ENCODE measurements at places on chromosomes 4 and X. TPM values are rescaled to one million over a fixed set of nuclear protein-coding genes. Genes with fewer than 3 reads are reported as not detected.

- no peak for DNase-seq
Observed at GRCh38 chrX:25754399-25754798, 383.7 kb upstream of the MAGEB18 start.

GRCh38 chrX:10072786-10073568, 83.8 kb upstream of the CLCN4 start:
- no peak for DNase-seq

The SSX4 gene
- total RNA-seq = not detected

- peak; percentile 23 for DNase-seq
Observed at GRCh38 chrX:97895751-97896150, 1012.0 kb downstream of the RPA4 start.

The HSPA4L gene
- 10.7 TPM for total RNA-seq

DNA sequence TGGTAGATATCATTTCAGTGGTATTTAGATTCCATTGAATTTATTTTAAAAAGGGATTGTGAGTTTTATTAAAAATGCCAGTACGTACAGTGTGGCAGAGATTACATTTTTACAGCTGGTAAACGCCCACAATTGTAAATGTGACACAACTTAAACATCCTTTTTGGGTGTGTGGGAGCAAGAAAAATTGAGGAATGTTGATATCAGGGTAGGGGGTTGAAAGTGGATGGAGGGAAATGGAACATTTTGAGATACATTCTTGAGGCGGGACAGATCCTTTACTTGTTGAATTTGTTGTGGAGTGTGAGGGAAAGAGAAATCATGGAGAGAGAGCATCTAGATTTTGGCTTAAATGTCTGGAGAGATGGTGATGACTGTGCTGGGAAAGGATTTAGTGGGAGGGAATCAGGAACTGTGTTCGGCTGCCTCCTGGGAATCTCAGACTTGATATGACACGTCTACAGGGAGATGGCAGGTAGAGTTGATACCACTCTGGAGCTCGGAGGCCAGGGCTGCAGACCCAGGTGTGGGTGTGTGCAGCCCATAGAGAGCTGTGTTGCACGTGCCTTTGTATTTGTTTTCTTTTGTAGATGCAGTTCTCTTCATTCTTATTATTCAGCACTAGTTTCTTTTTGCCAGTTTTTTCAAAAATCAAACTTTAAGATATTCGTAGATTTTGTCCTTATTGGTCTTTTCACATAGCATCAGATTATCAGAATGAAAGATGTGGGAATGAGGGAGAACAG, 10.8 kb downstream of the TMEM131L start:
- no peak for DNase-seq

The TMSB15C gene
- total RNA-seq = 3.3 TPM

GRCh38 chr4:100805538-100805937, 287.7 kb upstream of the EMCN start:
- DNase-seq = no peak

The GPM6B gene
- 0.57 TPM for total RNA-seq

DNA sequence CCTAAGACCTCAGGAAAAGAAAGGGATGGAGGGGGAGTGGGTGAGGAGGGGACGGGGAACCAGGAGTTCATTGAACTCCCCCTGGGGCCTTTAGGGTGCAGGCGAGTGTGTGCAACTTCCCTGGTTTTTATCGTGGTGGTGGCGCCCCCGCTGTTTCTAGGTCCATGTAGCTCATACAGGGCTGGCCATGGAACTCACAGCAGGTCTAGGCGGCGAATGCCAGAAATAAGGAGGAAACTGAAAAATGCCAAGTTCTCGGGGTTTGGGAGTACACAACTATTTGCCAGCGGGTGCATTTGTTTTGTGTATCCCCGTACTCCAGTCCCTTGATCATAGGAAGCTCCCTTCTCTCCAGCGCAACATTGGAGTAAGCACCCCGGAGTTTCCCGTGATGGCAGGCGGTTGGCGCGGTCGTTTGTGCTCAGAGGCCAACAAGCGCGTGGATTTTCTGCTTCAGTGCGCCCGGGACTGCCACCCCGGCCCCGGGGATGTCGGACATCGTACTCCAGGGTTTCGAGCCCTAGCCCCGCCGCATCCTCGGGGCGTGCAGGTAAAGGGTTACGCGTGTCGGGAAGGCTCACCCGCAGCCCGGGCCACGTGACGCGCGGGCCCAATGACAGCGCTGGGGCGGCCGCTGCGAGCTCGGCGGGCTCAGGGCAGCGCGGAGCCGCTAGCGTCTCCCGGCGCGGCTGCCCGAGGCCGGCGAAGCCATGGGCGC, 208.9 kb downstream of the NWD2 start:
- peak; percentile 6 for DNase-seq

DNA sequence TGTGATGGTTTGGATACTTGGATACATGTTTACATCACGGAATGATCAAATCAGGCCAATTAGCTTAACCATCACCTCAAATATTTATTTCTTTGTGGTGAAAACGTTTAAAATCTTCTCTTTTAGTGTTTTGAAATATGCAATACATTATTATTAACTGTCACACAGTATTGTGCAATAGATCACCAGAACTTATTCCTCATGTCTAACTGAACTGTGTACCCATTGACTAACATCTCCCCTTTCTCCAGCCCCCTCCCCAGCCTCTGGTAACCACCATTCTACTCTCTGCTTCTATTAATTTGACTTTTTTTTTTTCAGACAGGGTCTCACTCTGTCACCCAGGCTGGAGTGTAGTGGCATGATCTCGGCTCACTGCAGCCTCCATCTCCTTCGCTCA, 471.9 kb downstream of the BCOR start:
- no peak for DNase-seq

- DNase-seq = peak; percentile 46
Observed at GRCh38 chr4:8351931-8352367, 82.4 kb downstream of the HTRA3 start.

GRCh38 chrX:107602694-107603239, 25.5 kb upstream of the PRPS1 start:
- no peak for DNase-seq

DNA sequence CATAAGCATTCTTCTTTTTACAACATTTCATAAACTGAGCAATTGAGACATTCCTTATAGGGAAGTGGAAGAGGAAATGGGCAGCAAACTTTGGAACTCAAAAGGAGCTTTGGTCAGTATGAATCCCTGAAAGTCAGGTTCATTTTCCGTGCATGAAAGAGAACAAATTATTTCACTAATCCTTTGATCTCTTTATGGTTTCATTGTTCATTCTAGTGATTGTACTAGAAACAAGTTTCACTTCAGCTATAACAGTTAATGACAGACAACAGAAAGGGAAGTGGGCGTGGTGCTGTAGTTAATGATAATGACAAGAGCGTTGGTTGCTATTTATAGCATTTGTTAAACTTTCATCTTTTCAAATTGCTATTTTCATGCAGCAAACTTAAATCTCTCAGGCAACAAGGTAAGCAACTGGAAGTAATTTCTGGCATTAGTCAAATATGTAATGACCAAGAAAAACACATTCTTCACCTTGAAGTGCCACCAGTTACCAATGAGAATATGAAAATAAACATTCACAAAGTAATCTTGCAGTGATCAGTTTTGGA, 98.4 kb downstream of the AREG start:
- no peak for DNase-seq

The GPR82 gene
- not detected for total RNA-seq

DNA sequence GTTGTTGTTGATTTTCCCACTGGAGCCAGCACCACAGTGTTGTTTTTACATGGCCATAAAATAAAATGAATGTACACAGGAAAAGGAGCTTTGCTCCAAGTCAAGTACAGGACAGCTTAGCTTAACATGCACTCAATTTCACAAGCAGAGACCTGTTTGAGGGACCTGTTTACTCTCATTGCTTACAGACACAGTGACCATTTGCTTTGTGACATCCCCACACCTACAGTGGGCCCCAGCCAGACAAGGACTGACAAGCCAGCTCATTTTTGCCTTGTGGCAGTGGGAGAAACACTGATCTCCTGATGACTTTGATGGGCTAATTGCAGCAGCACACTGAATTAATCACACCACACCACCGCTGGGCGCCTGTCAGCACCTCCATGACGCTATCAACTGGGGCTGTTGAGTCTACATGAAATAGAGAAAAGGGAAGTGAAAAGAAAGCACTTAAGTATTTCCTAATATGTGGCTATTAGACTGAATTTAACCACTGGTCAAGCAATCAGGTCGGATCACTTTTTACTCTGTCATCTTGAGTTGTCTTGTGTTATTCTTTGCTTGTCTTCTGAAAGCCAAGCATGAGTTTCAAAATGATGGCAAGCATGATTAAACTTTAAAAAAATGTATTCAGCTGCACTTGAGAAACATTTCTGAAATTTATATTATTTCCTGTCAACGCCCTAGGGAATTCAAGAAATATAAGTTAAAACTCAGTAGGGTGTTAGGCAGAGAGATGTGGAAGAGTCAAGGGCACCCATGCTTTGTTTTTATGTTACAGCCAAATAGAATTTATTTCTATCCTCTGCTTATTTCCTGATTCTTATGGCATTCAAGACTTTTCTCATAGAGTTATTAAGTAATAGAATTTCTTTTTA, 557.7 kb downstream of the RAB28 start:
- DNase-seq = no peak

The CDS1 gene
- 0.36 TPM for total RNA-seq

DNA sequence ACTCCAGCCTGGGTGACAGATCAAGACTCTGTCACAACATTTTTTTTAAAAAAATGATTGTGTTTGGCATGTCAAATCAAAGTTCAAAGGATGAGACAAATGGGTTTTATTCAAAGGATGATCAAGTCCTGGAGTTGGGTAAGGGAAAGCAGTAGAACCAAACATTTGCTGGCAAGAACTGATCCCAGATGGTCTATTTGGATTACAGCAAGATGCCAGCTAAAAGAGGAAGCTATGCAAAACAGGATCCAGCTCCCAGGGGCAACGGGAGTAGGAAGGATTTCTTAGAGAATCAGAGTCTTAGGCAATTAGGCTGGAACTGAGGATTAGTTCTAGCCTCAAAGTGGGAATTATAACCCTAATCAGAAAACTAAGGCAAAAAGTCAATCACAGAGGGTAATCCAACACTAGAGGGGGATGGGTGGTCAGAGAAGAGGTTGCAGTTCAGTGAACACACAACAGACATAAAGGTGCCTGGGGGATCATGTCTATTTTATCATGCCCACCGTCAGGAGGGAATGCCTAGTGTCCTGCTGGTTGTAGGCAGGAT, 133.0 kb upstream of the PLS3 start:
- DNase-seq = no peak

DNA sequence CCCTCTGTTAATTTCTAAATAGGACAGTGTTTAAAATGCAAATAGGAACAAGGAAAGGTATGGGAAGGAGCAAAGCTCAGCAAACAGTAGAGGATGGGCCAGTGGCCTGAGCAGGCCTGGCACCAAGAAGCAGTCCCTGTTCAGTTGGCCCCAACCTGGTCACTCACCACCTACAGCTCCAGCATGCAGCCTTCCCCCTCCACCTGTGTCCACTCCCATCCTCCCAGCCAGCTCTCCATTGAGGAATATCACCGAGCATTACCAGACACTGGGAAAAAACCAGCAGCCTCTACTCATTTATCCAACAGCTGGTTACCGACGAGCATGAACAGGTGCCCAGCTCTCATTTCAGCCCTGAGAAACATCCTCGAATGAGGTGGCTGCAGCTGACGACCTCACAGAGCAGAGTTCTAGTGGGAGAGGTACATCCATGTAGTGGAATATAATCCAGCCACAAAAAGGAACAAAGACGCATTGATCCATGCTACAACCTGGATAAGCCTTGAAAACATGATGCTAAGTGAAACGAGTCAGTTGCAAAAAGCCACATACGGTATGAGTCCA, 25.6 kb downstream of the CD99L2 start:
- DNase-seq = no peak
